Immature natural killer cell (primary cell): ENCODE measurements at places on chromosomes 1 and 21.
A peak's percentile ranks its signal among the peaks of the same experiment; 100 is the strongest.

DNA sequence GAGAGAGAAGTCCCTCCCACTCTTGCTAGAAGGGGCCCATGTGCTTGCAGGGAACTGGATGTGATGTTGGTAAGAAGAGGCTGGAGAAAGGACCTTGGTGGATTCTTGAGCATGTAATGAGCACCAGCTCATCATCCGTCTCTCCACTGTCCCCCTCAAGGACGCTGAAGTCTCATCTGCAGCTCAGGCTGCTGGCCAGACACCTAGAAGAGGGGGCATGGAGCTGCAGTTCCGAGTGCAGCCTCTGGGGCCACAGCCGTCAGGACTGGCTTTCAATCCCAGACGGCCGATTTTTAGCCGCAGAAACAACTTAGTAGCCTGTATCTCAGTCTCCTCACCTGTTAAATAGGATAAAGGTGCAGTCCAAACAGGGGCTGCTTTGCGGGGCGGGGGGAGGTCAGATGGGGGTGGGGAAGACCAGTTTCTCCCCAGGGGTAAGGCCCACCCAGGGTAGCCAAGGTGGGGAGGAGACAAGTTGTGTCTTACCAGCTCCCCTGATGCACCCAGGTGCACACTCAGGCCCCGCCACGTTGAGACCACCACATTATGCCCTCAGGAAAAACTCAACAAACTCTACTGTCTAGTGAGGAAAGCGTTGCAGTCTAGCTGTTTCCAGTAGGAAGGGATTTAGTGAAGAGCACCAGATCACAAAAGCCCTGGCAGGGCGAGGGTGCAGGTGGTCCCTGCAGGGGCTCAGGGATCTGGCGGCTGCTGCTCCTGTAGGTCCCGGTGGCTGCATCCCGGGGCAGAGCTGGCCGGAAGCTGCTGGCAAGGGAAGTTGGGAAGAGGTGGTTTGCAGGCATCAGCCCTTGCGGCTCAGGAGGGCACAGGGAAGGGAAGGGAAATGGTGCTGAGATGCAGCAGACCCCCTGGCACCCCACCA, 29.5 kb downstream of the LDLRAP1 start:
- DNase-seq = peak; percentile 38

DNA sequence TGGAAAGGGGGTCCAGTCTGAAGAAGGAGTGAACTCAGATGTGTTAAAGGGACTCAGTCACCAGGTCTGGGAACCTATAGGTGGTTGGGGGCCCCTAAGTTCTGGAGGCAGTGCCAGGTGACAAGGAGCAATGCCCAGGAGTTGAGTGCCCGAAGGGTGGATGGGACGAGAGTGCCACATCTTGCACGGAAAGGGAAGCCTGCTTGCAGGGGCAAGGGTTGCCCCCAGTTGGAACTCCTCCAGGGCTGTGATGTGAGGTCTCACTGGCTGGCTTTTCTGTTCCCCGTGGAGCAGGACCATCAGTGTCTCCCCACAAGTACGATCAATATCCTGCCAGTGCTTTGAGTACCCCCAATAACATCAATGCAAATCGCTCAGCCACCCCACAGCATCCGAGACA, 107.3 kb downstream of the TOMM20 start:
- DNase-seq = no peak

GRCh38 chr1:18996548-18997177, 40.2 kb upstream of the IFFO2 start:
- DNase-seq = no peak

- no peak for DNase-seq
These were observed 346.8 kb downstream of the KIF26B start for GRCh38 chr1:245501633-245502032.

DNA sequence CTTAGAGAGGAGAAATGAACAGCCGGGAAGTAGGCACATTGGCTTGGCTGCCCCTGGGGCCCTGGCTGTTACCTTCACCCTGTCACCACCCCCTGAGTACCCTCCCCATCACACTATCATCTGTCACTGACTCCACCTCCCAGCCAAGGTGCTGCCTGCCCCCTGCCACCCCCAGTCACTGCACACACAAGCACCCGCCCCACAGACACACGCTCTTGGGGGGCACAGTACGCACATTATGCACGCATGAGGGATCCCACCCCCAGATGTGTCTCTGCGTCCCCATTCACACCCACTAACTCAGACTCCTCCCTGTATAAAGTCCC, 223.3 kb downstream of the PTPRU start:
- no peak for DNase-seq

GRCh38 chr1:216670118-216670883, 52.9 kb downstream of the ESRRG start:
- DNase-seq = no peak

DNA sequence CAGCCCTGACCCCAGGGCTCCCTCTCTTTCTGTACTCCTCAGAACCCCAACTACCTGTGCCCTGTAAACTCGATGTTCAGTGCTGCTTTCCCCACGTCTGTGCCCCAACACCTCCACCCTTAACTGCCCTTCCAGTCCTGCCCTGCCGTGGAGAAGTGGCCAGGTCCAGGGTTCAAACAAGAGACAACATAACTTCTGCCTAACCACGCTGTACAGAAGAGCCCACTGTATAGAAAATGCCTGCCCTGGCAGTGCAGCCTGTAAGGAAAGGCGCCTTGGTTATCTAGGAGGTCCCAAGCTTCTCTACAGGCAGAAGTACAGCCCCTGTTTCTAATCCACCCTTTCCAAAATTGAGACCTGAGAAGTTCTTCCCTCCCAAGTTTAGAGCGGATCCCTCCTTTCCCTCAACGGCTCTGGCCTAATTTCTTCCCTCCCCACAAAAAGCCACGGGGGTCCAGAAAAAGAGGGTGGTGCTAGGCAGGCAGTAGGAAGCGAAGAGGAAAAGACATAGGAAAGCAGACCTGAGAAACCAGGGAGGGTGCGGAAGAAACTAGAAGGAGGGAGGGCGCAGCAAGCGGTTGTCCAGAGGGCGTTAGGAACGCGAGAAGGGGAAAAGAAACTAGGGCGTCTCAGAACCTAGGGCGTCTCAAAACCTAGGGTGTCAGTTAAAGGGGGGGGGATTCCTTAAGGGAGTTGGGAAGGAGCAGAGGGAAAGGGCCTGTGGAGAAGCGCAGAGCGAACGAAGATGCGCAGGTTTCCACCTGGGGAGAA, 3.2 kb downstream of the DMRTA2 start:
- no peak for DNase-seq

DNA sequence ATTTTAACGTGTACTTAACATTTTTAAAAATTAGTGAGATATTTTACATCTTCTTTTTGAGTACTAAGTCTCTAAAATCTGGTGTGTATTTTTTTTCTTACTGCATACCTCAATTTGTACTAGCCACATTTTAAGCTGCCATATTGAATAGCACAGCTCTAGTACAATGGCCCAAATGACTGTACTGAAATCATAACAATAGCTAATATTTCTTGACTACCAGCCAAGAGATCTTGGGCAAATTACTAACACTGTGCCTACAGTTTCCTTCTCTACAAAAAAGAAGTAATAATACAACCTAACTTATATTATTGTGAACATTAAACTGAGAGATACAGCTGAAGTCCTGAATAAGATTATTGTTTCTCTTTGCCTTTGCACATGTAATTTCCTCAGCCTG, 57.2 kb downstream of the CDC7 start:
- no peak for DNase-seq

GRCh38 chr1:6302568-6302967, 41.7 kb upstream of the GPR153 start:
- DNase-seq = no peak

DNA sequence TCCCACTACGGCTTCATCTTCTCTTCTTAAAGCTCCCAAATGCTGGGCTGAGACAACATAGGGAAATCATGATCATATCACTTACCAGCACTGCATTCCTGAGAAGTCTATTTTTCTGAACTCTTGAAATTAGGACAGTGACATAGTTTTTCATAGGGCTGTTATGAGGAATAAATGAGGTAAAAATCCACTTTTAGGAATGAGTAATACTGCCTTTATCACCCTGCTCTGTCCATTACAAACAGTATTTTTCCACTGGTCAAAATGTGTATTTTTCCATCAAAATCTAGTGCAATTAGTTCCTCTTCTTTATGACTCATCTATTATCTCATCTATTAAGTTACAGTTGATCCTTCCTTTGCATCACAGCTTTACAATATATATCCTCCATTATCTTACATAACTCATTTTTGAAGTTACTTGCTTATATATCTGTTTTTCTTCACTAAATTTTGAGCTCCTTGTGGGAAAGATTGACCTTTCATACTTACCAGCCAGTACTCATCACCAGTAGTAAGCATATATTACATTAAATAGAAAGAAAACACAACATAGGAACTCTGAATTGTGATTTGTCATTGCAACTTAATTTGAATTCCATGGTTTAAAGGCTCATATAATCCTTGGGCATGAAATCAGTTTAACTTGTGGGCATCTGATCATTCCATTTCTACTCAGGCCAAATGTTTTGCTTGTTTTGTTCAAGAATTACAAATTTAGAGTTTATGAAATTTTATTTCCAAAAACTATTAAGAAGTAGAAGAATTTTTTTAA, 37.1 kb downstream of the PRRX1 start:
- no peak for DNase-seq

- no peak for DNase-seq
These were observed 73.4 kb downstream of the HUNK start for GRCh38 chr21:31946231-31946630.

- no peak for DNase-seq
These were observed 8.1 kb downstream of the MTHFR start for GRCh38 chr1:11797525-11798216.

- DNase-seq = no peak
These were observed 1.4 kb downstream of the DUSP10 start for GRCh38 chr1:221740369-221740992.

DNA sequence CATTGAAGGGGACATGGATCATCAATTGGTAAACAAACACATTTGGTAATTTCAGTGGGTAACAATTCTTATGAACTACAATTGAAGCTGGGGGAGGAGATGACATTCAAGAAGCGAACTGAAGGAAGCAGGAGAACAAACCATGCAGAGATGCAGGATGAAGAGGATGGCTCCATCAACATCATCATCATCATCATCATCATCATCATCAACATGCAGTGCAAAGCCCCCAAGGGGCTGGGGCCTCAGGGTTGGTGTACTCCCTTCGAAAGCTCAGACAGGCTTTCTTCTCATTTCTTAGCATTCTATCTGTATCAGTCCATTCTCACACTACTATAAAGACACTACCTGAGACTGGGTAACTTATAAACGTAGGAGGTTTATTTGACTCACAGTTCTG, 105.8 kb downstream of the DUSP10 start:
- no peak for DNase-seq

GRCh38 chr1:38275960-38276359, 229.4 kb upstream of the POU3F1 start:
- DNase-seq = no peak

- DNase-seq = no peak
These were observed 128.6 kb downstream of the PLA2G4A start for GRCh38 chr1:186957314-186957713.

DNA sequence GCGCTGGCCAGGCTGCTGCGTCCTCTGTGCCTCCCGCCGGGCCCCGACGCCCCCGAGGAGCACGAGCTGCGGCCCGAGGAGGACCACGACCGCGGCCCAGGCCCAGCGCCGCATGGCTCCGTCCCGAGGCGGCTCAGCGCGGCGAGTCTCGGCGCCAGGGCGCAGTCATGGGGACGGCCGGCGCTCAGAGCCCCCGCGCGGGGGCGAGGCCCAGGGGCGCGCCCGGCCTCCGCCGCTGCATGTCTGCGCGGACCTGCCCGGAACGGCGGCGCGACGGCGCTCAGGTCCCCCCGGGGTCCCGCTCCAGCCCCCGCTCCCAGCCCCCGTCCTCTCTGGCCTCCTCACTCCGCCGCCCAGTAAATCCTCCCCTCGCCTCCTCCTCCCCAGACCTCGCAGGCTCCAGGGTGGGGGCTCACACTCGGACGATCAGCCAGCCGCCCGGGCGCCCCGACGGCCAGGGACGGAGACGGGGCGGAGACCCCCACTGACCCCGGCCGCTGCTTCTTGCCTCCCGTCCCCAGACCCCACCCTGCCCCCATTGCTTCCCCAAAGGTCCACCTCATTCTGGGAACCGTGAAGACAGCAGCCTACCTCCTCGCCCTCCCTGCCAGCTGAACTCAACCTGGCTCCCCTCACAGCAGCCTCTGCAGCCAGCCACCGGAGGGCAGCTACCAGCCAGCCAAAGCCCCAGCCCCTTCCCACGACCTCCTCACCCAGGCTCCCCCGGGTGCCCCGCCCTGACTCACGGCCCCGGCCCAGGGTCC, at the start of gene C1QTNF12:
Gene C1QTNF12, minus strand, starts transcription at position 146 of the 764 bp plus-strand sequence. Its CDS starts 32 bp downstream, at position 114.
- no peak for DNase-seq

GRCh38 chr1:164640686-164641352, 81.8 kb downstream of the PBX1 start:
- DNase-seq = no peak

DNA sequence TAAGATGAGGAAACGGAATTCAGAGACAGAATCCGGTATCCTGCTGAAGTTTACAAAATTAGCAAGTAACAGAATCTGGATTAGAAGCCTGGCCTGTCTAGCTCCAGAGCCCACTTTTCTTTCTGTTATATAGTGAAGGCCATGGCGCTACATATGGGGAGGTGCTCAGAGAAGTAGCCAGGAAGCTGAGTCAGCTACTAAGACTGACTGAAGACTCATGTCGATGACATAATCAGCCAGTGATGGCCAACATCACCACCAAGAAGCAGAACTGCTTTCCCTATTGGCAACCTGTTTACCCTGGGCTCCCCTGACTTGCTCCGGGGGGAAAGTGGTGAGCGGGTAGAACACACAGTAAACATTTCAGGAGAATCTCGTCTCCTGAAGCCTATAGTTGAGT, 18.8 kb downstream of the LRRC52 start:
- no peak for DNase-seq

GRCh38 chr1:159895286-159895685, 4.7 kb downstream of the CFAP45 start:
- DNase-seq = no peak

GRCh38 chr1:9150582-9151327, 21.9 kb upstream of the GPR157 start:
- DNase-seq = no peak
